ENCODE measurements at places on chromosomes 3 and 15.

GRCh38 chr3:196991581-196992460 lies 23.2 kb upstream of the PIGZ start:
- no peak for DNase-seq

GRCh38 chr3:193507566-193507965 lies 47.1 kb downstream of the ATP13A4 start:
- DNase-seq, result no peak

DNA sequence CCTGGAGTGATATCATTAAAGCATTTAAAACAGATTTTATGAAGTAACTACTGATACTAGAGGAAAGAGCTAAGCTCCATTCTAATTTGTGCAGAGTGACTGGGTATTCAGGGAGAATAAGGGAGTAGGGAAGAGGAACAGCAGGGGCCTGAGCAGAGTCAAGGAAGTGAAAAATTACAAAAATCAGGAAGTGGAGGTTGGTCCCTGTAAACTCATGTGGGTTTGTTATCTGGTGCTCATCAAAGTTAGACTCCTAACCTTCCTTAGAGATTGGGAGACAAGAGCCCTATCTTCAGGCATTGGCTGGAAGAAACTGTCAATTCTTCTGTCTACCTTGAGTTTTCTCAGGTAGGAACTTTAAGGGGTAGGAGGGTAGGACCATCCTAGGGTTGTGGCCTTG lies 82.5 kb downstream of the NEK11 start:
- no peak for DNase-seq

DNA sequence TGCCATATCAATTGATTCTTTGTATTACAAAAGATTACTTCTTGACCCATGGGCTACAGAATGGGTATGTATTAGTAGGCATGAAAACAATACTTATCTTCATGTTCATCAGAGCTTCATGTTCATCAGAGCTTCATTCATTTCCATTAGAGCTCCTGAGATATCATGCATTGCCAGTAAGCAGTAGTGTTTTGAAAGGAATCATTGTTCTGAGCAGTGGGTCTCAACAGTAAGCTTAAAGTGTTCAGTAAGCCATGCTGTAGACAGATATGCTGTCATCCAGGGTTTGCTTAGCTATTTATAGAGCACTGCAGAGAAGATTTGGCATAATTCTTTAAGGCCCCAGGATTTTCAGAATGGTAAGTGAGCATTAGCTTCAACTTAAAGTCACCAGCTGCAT lies 596.1 kb downstream of the ZNF385D start:
- no peak for DNase-seq

DNA sequence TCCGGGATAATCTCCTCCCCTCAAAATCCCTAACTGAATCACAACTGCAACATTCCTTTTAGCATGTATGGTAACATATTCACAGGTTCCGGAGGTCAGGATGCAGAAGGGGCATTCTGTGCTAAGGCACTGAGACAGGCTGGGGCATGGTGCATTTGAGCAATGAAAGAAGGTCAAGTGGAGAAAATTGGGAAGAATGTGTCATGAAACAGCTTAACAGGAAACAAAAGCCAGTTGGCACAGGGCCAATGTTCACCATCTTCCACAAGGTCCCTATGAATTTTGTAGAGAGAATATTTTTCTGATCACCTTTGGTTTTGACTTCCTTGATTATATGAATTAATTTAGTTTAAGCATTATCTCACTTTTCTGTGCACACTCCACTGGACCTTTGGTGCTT lies 587.7 kb upstream of the NR2F2 start:
- DNase-seq, result no peak

DNA sequence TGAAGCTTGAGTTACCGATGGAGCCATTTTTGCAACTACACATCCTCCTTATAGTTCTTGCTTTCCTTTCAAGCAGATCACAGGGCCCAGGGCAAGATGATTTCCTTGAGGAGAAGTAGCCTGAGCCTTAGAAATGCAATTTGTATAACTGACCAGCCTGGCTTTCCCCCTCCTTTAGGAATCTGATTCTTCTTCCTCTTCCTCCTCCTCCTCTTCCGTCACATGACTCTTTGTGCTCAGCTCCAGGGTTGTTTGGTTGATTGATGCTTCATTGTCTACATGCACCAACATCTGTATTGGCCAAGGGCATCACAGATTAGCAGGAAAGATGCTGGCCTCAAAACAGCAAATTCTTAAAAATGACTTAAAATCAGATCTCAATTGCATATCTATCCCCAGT lies 3.3 kb downstream of the SNAPC5 start:
- no peak for DNase-seq

- no peak for DNase-seq
Measured at GRCh38 chr3:69252631-69253030, 130.2 kb upstream of the LMOD3 start.

GRCh38 chr15:81023483-81024264 lies 23.0 kb downstream of the TLNRD1 start:
- no peak for DNase-seq

- no peak for DNase-seq
Measured at GRCh38 chr3:59856934-59857460, 807.2 kb upstream of the CFAP20DC start.

- DNase-seq, result no peak
Measured at GRCh38 chr3:196931157-196931556, 11.2 kb downstream of the NCBP2 start.

- DNase-seq, result no peak
Measured at GRCh38 chr15:99125061-99125891, 20.4 kb downstream of the SYNM start.

DNA sequence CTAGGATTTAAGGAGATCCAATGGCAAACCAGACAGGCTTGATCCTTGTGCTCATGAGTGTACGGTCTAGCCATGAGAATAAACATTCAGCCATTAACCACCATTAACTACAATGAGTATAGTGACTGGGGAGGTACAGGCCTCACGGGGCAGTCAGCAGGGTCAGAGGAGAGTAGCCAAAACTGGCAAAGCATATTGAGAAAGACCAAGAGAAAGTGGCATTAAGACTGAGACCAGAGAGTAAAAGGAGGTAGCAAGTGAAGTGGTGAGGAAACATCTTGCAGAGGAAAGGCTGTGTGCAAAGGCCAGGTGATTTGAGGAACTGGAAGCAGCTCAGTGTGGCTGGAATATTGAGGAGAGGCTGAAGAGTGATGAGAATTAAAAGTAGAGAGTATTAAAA lies 407.2 kb upstream of the LMCD1 start:
- no peak for DNase-seq

DNA sequence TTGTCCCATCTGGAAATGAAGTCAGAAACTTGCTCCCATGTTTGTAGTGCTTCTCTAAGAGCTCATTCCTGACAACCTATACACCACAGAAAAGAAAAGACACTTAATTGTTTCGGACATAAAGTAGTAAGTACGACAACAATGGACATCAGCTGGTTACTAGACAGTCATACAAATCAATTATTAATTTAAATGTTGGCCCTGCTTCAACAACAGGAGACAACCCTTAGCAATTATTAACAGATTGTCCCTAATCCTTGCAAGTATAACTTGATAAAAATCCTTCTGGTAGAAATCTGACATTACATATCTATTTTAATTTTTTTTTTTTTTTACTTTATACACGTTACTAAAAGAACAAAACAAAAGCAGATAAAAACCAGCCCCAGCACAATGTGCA lies 29.8 kb downstream of the ERICH6 start:
- no peak for DNase-seq

DNA sequence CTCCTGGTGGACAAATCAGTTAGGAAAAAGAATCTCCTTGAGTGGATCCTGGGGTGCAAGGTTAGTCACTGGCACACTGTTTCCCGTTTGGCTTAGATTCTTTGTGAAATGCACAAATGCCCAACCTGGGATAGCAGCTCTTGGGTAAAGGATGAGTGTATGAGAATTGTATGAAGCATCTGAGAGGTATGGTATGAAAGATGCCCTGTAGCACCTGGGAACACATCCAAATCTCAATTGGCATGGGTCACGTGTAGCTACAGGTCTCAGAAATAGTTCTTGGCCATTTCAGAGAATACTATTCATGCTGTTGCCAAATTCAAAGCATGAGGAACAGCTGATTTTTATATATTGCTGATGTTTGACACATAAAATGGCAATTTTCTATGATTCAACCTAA lies 84.3 kb downstream of the KCNH8 start:
- no peak for DNase-seq

GRCh38 chr3:60641354-60641753 lies 609.9 kb downstream of the FHIT start:
- no peak for DNase-seq

DNA sequence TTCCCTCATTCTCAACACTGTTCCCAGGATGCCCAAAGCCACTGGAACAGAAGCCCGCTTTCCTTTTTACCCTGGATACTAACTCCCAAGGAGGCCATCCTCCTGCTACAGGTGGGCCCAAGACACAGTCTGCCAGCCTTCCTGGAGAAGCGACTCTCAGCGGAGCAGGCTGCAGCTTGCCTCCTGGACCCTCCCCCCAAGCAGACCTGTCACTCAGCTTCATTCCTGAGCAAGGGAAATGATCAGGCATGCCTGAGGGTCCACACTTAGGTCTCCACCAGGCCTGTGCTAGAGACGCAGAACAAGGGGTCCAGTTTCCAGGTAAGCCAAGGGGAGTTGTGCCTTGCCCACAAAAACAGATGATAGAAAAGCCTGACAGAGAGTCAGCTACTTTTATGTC lies 62.8 kb downstream of the SLCO2A1 start:
- DNase-seq, result no peak

DNA sequence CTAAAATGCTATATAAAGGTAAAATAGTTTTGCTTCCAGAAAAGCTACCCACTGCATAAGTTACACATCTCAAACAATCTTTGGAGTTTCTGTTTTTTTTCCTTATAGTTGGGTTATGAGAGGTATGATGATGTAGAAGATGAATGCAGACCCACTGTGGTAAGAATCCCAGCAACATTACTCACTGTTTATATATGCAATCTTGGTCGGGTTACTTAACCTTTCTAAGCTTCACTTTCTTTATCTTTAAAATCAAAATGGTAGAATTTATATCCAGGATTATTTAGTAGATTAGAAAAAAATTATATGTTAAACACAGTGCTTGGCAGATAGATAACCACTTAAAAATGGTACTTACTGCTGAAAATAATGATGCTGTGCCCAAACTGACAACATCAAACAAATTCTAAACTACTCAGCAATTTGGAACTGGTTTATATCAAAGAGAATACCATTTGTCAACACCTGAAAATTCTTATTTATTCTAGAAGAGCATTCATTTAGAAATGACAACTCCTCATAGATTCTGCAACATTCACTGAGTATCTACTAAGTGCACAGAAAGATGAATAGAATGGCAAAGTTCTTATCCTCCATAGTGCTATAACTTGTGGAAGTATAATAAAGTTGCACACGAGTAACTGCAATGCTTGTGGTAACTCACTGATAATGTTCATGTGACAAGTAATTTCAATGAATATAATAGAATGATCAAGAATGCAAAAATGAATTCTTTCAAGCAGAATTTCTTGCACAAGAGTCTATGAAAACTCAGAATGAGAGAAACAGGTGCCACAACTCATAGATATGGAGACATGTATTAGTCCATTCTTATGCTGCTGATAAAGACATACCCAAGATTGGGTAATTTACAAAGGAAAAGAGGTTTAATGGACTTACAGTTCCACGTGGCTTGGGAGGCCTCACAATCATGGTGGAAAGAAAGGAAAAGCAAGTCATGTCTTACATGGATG lies 129.0 kb upstream of the SLC7A14 start:
- DNase-seq, result no peak

DNA sequence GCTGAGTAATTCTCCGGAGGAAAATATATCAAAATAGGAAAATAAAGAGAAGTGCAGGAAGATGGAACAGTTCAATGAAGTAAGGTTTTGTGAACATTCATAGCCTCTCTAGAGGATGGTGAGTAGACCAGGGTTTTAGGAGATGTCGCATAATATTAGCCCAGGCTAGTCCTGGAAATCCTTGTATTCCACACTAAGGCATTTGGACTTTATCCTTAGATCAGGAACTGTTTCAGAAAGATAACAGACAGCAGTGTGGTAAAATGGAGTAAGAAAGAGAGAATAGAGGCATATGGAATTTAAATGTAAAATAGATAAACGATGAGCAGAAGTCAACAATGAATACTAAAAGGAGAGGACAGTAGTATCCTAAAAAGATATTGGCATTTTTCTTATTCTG lies 12.1 kb downstream of the COPB2 start:
- no peak for DNase-seq

- no peak for DNase-seq
Measured at GRCh38 chr3:53716998-53717397, 129.2 kb downstream of the CHDH start.

DNA sequence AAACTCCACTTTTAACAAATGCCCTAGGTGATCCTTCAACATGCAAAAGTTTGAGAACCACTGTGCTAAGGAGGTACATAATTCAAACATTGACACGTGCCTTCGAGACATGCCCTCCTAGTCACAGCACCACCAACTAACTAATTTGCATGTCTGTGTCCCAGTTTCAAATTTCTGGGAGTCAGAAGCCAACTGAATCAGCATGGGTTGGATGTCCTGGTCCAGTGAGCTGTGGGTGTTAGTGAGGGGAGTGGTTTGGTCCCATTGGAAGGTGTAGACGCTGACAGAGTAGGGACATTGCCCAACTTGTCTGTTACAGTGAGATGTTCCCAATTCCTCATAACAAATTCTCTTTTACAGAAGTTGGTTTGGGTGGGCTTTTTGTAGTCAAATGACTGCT lies 67.3 kb upstream of the ADPGK start:
- no peak for DNase-seq

GRCh38 chr3:46898321-46899150 lies 21.0 kb downstream of the PTH1R start:
- no peak for DNase-seq

- no peak for DNase-seq
Measured at GRCh38 chr15:82751308-82751707, 41.6 kb upstream of the AP3B2 start.

- DNase-seq, result no peak
Measured at GRCh38 chr3:50268703-50269451, at the start of gene SEMA3B. Gene SEMA3B, plus strand, starts transcription at chr3:50269147. Its CDS starts 94 bp downstream, at chr3:50269241.

DNA sequence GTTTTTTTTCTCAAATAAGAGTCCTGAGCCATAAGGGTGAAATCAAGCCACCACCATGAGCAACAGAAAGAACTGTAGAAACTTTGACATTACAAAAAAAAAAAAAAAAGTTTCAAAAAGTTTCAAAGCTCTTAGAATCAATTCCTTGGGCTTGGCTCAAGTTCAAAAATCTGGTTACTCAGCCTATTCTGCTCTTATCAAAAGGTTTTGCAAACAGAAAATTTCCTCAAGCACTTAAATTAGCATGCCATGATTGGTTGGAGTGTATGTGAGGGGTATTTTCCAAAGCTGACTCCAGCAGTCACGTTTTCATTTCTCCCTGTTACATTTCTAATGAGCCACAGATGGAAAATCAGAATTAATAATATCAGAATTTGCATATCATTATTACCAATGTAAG lies 12.1 kb upstream of the PEX5L start:
- DNase-seq, result no peak

- no peak for DNase-seq
Measured at GRCh38 chr15:101536166-101536874, 46.8 kb upstream of the PCSK6 start.

GRCh38 chr15:69299943-69300588 lies 1.4 kb downstream of the PAQR5 start:
- no peak for DNase-seq

GRCh38 chr3:77535116-77535515 lies 495.2 kb downstream of the ROBO2 start:
- no peak for DNase-seq

GRCh38 chr3:145087038-145087437 lies 1073.9 kb downstream of the PLOD2 start:
- DNase-seq, result no peak

- DNase-seq, result no peak
Measured at GRCh38 chr3:122305818-122306621, 19.0 kb upstream of the CSTA start.

GRCh38 chr3:163011596-163011995 lies 1515.0 kb downstream of the OTOL1 start:
- DNase-seq, result no peak

All from activated T-helper 9 cell treated with anti-CD3 and anti-CD28 coated beads, Interleukin-2, amount 50 U/mL, for 16 hours (primary cell).